ENCODE measurements at places on chromosomes 7 and 10.
A peak's percentile ranks its signal among the peaks of the same experiment; 100 is the strongest.

GRCh38 chr7:114181280-114181679, 233.3 kb upstream of the FOXP2 start:
- no peak for DNase-seq

DNA sequence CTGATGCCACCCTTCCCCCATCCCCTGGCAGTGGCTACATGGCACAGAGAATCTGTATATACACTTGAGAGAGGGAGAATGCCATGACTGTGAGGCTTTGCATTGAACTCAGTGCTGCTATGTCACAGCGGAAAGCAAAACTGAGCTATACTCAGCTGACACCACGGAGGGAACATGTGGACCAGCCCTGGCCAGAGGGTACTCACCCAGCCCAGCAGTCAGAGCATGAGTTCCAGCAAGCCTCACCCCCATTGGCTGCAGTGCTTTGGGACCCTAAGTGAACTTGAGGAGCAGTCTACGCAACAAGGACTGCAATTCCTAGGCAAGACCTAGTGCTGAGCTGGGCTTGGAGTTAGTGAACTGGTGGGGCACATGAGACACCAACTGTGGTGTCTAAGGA, 10.3 kb upstream of the AOC1 start:
- no peak for DNase-seq

- peak; percentile 69 for DNase-seq
Observed at GRCh38 chr10:61903221-61903927, 1.9 kb downstream of the ARID5B start.

DNA sequence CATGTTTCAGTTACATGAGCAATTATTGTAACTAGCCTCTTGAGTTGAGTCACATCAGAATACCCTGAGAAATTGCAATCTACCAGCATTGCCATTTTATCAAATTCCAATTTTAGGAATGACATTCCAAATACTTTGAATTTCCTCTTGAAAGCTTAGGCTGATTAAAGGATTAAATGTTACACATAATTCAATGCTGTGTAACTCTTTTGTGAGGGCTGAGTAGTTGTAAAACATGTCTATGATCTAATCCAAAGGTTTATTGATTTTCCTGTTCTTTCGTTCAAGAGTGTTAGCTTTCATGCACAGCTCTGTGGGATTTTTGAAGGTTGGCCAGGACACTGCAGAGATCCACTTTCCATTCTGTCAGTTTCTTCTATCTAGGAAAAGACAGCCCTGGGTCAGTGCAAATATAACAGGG, 193.1 kb downstream of the SORCS1 start:
- DNase-seq = no peak

DNA sequence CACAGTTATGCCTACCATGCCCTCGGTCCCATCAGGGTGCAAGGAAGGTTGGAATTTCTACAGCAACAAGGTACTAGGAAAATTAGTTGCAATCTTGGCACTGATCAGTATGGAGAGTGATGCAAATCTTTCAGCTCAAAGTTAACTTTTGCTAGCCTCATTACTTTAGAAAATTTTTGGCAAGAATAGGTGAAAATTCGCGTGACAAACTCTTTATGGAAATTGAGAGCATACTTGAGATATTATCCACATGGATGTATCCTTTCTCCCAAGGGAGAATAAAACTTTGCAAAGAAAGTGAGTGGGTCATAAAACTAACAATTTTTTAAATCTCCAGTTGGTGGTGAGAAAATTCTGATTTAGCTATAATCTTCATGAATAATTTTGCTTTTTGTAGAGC, 71.1 kb upstream of the SLC39A12 start:
- DNase-seq = peak; percentile 68

GRCh38 chr10:50452603-50453002, 171.2 kb downstream of the SGMS1 start:
- DNase-seq = no peak

- peak; percentile 4 for DNase-seq
Observed at GRCh38 chr10:114060456-114060855, 16.8 kb downstream of the ADRB1 start.

DNA sequence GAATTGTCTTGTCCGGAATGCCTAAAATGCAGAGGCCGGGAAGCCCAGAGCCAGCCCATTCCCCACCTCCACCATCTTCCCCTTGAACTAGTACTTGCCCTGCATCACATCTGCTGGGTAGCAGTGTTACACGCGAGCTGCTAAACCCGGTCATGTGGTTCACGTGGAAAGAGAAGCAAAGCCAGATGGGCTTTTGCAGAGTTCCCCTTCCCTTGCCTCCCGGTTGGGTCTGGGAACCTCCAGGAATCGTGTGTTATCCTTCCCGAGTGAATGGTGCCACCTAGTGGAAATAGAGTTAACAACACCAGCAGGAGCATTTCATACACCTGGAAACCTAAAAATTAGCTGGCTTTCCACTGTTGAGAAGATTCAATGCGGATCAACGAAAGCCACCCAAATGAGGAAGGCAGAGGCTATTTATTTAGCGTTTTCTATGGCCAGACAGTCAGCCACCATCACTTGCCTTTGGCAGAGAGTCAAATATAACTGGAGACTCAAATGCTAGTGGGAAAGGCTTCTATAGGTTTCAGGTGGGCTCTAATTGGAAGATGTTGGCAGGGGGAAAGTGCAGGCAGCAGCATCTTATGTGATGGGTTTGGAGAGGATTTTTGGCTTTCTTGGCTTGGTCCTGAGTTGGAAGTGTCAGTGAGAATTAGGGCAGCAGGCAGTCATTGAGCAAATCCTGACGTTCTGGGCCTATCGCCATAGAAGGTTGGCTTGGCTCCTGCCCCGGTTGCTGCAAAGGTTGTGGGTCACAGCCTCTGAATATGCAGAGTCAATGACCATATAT, 12.9 kb upstream of the DENND2A start:
- peak; percentile 82 for DNase-seq

GRCh38 chr7:71488308-71488707, 356.4 kb downstream of the GALNT17 start:
- peak; percentile 82 for DNase-seq
